ENCODE measurements at places on chromosomes 16 and 17.

DNA sequence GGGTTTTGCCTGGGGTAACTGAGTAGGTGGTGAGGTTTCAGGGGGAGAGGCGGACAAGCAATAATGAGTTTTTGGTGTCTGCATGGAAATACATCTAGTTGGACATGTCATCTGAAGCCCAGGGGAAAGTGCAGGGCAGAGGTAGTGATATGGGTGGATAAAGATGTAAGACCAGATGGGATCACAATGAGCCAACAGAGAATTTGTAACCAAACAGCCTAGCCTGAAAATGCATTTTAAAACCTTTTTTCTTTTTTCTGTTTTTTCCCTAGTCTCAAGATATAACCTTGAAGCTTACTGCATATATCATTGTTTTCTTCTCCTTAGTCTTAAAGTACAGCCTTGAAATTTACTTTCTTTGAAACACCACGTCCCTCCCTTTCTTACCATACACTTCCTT is 3.7 kb upstream of the ZNF19 start:
- no peak for DNase-seq

- DNase-seq: no peak
Observed at GRCh38 chr17:33046361-33047255, 55.0 kb downstream of the SPACA3 start.

DNA sequence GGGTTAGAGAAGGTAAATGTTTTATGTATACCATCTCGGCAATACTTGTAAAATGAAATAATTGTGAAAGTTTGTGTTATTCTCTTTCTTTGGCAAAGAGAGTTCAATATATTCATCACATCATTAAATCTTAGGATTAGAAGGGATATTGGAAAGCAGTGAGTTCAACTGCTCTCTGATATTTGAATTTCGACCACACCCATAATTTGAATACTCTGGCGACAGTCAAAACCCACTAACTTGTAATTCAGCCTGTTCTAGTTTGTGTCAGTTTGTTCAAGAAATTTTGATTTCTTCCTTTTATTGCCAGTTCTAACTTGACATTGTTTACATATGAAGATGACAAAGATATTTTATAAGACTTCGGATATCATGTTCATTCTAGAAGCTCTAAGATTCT is 1380.5 kb upstream of the CDH8 start:
- DNase-seq: no peak

- peak; percentile 51 for DNase-seq
Observed at GRCh38 chr17:16873174-16874035, 98.5 kb downstream of the TNFRSF13B start.

- peak; percentile 8 for DNase-seq
Observed at GRCh38 chr17:49646391-49647255, 31.3 kb downstream of the SPOP start.

DNA sequence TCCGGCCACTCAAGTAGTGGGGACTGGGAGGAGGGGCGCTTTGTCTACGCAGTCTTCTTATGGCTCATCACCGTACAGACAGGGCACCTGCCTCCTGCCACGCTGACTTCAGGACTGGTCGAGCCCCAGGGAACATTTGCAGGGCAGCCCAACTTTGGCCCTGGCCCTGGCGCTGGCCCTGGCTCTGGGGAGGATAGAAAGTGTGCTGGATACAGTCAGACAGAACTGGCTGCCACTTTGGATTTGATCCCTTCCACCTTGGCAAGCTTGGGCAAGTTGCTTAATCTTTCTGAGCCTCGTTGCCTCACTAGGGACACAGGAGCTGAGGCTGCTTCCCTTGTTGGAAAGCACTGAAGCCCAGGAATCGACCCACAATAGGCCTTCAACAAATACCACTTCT is 13.6 kb downstream of the LGALS9 start:
- no peak for DNase-seq

- DNase-seq: no peak
Observed at GRCh38 chr16:56300242-56300623, 108.9 kb downstream of the GNAO1 start.

DNA sequence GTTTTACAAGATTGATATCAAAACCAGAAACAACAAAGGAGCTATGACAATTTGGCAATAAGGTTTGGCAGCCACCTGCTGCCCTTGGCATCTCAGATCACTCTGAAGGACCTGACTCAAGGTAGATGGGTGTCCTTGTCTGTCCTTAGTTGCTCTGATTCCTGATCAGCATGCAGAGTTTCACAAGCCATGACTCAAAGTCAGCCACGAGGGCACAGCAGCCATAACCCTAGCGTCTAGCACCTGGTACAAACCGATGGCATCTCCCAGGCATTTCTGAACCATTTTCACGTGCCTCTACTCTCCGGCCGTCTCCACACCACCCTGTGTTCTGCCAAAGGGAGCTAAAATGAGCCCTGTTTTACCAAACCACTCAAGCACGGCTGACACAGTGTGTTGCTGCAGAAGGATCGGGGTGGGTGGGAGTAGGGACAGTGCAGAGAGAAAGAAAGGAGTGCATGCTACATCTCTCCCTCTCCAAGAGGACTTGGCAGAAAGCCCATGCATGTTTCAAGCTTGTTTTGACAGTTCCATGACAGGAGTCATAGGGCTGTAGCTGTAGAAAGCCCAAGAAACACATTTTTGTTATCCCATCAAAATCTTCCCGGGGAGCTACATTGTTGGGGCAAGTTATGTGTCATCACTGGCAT is 297.3 kb downstream of the ABCC12 start:
- DNase-seq: no peak

DNA sequence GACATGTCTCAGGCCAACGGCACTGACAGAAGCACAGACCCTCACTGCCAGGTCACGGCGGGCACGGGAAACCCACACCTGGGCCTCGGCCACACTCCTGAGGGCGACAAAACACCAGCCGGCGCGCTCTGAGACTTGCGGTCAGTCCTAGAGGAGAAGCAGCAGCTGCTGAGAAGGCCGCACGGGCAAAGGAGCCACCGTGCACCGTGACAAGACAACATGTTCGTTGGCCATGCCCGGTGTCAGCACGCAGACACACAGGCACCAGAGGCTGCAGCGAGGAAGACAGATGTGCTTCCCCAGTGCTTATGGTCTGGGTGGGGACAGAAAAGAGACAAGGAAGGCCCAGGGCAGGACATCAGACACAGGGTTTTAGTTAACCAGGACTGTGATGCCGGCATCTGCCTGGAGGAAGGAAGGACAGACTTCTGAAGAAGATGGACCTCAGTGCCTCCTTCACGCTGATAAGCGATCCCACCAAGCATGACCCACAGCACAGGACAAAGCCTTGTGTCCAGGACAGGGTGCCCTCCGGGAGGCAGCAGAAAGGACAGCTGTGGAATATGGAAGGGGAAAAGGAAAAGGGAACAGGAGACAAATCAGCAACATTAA is 84.0 kb downstream of the ANKRD11 start:
- DNase-seq: no peak

DNA sequence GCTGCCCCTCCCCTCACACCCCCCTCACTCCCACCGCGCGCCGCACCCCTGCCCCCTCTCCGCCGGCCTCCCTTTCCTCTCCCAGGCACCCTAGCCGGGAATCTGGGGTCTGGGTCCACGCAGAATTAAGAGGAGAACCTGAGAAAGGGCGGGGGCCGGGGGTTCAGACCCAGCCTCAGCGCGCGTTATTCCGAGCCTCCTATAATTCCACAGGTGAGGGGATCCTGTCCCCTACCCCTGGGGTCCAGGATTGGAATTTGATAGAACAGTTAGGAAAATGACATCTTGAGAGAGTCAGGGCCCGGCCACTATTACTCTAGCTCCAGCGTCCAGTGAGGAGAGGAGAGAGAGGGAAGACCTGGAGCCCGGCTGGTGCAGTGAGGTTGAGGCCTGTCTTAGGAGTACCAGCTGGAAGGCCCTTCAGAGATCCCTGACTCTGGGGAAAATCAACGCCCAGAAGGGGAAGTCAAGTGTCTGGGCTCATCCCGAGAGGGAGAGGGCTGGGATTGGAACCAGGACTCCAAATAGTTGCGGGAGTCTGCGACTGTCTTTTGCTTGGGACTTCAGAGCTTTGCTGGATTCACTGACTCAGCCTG is 17.3 kb downstream of the GRB7 start:
- DNase-seq: no peak

DNA sequence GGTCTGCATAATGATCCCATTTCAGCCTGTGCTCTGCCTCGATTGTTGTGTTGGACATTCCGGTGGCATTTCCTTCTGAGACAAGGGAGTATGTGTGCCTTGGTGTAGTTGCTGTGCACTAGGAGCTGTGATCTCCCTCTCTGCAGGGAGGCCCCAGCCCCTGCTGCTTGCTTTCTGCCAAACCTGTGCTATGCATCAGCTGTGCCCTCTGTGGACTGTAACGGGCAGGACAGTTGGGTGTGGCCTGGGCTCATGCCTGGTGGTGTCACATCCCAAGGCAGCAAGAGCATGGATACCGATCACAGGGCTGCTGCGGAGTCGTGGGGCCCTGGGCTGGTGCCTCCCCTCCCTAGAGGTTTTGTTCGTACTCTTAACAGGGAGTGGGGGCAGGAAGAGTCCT is 3.8 kb upstream of the JPT2 start:
- no peak for DNase-seq

GRCh38 chr17:7884581-7885366 is 3.8 kb upstream of the CHD3 start:
- peak; percentile 68 for DNase-seq

DNA sequence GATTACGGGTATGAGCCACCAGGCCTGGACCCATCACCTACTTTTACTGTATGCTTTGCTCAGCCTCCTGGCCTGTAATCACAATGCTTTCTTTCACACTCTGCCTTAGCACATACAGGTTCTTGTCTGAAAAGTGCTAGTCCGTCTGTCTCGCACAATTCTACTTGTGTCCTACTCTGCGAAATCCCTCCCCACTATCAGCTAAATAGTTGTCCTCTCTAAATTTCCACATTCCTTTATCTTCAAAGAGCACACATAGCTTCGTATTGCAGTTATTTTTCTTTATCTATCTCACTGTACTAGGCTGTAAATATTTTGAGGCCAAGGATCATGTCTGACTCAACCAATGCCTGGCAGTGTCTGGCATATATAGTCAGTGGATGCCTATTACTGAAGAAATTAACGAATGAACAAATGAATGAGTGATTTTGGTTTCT is 38.5 kb upstream of the ETV4 start:
- DNase-seq: no peak

DNA sequence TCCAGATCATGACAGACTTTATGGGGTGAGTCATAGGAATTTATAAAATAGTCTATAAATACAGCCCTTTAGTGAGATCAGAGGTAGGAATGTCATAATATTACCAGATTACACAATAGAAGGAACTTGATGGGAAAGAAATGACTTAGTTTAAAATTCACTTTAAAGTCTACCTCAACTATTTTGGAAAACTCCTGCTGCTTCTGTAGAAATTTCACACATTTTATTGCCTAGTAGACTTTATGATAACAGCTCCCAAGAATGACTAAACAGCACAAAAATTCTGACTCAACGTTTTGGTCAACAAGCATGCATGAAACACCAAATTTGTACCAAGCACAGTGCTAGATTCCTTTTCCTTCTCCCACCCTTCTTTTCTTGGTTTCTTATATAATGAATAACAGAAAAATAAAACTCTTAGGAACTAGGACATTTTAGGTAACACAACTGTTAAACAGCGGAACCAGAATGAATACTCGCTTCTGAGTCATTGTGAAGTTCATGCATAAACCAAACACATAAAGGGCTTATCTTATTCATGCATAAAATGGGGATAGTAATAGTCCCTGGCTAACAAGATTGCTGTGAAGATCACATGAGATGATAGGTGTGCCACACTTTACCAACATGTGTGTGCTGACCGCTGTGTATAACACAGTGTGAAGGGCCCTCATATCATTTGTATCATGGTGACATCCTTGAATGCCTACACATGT is 243.9 kb downstream of the CDH8 start:
- DNase-seq: no peak

DNA sequence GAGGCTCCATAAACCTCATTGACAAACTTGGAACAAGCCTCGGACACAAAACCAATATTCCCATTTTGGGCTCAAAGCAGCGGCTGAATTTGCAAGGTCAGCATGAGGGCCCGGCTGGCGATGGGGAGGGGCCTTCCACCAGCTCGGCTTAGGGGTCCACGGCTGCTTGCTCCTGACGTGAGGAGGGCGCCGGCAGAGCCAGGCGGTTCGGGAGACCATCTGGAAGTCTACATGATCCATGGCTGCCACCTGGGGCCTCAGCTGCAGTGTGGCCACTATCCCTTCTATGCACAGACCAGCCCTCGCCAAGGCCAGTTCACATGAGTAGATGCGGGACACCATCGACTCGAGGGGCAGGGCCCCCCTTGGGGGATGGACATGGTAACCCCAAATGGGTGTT is 39.1 kb downstream of the NDEL1 start:
- DNase-seq: no peak

GRCh38 chr17:43778337-43779144 is at the start of gene DUSP3:
Gene DUSP3, minus strand, starts transcription at chr17:43778977. Its CDS starts 53 bp downstream, at chr17:43778924.
- peak; percentile 80 for DNase-seq

- no peak for DNase-seq
Observed at GRCh38 chr17:9907883-9908648, 3.0 kb upstream of the RCVRN start.

DNA sequence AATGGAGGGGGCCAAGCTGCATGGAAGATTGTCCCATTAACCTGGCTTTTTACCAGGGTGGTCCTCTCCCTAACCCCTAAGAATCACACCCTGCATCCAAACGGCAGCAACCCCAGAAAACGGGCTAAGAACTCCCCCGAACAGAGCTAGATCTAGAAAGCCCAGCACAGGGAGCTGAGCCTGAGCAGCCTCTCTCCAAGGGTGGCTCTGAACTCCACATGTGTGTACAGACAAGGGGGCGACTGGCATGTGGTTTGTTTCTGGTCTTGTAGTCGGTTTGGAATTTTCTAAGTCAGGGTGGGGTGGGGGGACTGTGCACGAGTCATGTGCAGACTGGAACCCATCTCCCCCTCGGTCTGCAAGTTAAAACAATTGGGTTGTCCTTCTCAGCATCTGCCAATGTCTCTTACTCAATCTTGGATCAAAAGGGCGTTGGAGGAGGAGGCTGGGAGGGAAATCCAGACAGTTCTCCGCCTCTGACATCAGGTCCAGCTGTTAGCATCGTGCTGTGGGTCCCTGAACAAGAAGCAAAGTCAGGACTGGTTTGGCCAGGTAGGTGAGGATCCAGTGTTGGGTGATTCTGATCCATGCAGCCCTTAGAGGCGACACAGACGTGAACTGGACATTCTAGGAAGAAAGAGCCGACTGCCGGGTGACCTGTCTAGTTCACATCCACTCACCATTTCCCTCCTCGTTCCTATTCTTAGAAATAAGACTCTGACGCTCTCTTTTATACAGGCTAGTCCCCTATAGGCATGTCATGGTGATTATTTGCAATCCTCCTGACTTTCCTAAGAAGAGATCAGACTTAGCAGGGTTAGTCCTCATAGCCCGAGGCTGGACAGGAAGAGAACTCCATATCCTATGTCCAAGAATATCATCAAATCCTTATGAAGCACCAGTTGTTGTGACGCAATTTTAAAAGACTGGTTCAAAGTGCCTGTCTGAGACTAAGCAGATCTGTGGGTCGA is 381.8 kb downstream of the SOX9 start:
- DNase-seq: no peak
